ENCODE measurements at places on chromosomes 2 and 18.

DNA sequence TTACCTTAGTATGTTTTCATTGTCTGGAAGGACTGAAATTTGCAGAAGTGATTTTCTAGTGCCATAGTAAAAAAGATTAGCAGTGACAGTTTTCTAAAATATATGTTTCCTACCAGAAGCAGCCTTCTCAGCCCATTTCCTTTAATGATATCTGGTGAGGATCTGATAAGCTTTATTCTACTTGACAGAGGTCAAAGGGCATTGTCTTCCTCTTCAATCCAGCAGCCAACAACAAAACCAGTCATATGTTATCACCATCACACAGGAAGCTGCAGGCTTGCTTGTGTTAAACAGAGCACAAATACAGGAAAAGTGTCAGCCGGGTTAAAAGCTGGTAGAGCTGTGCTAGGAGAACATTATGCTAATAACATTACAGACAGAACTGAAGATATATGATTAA, 35.6 kb upstream of the ZSWIM2 start:
- DNase-seq = no peak

- DNase-seq = no peak
Measured at GRCh38 chr2:63434024-63435001, 154.0 kb downstream of the WDPCP start.

- peak; percentile 56 for DNase-seq
Measured at GRCh38 chr2:224162122-224162521, 123.0 kb upstream of the SERPINE2 start.

GRCh38 chr2:174997110-174997509, 8.1 kb downstream of the CHN1 start:
- no peak for DNase-seq

GRCh38 chr2:179071810-179072355, 21.9 kb upstream of the CCDC141 start:
- DNase-seq = no peak

GRCh38 chr18:49524349-49524748, 37.3 kb upstream of the C18orf32 start:
- DNase-seq = no peak

GRCh38 chr2:68250196-68250595, 2.1 kb downstream of the PPP3R1 start:
- DNase-seq = no peak

- no peak for DNase-seq
Measured at GRCh38 chr2:119433636-119434327, 2.1 kb downstream of the TMEM37 start.

DNA sequence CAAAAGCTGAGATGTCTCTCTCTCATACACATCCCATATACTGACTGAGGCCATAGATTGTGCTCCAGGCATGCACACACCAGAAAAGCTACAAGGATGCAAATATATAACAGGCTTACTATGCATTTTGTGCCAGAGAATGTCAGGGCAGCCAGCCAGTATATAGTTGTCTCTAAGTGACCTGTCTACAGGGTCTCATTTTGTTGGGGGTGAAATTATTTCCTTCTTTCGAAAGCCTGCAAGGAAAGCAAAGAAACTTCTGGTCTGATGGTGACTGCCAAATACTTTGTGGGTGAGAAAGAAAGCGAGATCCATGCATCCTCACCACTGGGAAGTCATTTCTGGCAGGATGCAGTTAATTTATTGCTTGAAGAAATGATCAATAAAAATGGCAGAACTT, 70.2 kb downstream of the CDCA7 start:
- DNase-seq = no peak

DNA sequence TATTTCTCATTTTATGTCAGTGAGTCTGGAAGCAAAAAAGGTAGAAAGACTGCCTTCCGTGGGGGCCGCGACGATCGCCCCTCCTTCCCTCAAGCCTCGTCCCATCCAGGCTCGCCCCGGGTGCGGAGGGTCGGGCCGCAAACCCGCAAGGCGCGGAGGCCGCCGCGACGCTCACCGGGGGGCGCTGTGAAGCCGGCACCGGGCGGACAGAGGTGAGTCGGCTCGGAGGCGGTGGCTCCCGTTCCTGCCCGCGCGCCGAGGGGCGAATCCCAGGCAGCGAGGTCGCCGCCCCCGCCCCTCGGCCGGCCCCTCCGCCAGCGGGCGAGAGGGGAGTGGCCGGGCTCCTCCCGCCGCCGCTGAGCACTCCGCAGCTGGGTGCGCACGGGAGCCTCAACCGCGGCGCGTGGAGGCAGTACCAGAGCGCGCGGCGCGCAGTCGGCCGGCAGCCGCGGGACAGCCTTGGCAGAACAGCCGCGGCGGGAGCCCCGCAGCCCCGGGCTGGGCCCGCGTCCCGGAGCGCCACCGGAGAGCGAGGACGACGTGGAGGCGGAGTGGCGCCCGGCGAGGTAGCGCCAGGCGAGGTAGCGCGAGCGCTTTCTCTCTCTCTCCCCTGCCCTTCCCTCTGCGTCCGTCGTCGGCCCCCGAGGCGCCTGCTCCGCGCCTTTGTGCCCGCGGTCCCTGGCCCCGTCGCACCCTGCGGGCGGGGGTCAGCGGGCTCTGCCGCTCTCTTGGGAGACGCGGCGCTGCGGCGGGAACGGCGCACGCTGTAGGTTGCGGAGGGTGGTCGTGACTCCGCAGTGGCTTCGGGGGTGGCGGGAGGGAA, at the start of gene MYO1B:
TSS of gene MYO1B (plus strand) at position 359 of the 823 bp plus-strand sequence. CDS start 31,492 bp downstream, outside the sequence.
- peak; percentile 88 for DNase-seq

DNA sequence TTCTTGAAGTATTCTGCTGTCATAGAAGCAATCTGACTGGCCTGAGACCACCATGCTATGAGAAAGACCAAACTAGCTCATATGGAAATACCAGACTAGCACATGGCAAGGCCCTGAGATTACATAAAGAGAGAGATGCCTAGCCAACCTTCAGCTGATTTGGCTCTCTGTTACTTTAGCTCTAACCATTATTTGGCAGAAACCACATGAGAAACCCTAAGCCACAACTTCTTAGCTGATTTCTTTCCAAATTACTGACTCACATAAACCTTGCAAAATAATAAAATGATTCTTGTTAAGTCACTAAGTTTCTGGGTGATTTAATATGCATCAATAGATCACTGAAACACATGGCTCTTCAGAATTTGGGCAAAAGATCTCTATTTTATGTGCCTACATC, 295.0 kb upstream of the ZNF521 start:
- no peak for DNase-seq

- DNase-seq = peak; percentile 58
Measured at GRCh38 chr2:164913640-164914350, 41.5 kb downstream of the SLC38A11 start.

DNA sequence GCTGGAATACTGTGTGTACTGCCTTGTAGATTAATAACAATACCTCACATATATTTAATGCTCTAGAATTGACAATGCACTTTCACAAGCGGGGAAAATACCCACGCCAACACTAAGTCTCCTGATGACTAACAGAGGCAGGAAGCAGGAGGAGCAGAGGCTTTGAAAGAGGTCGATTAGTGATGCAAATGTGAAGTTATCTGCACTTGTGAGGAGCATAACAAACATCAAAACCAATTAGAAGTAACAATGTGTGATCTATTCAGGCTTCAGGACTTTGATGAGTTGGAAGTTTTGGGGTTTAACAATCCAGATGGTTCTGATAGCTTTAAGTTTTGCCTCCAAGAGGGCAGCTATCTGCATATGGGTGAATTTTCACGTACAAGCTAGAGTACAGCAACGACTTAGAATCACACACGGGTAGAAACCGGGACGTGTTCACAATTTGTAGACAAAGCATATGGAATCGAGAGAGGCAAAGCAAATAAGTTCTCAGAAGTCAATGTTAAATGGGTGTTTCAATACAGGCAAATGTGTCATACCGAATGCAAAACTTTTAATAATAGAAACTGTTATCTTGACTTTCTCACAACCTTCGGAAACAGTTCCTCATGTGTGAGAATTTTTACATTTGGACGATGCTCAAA, 114.5 kb downstream of the METTL8 start:
- peak; percentile 14 for DNase-seq

GRCh38 chr2:45643543-45644542, 7.6 kb upstream of the PRKCE start:
- DNase-seq = peak; percentile 62

- DNase-seq = peak; percentile 31
Measured at GRCh38 chr2:159797543-159798375, at the start of gene CD302. TSS of gene CD302 (minus strand) at chr2:159798208. CDS start at chr2:159798198, 10 bp downstream.

DNA sequence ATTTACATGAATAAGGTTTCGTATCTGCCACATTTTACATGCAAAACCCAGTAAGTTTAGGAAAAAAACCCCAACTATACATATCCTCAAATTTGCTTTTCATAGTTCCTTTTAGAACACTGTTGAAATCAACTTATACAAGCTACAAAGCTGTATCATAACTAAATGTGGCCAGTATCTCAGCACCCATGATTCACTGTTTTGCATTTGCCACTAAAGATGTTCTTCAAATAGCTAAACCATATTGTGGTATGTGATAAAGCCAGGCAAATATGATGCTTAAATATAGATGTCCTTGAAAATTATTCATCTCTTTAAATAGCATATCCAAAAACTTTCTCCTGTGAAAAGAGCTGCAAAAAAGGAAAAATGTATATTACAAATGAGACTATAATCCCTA, 29.9 kb downstream of the ROCK2 start:
- no peak for DNase-seq

- DNase-seq = peak; percentile 63
Measured at GRCh38 chr18:75531212-75531850, 103.8 kb upstream of the SMIM21 start.

DNA sequence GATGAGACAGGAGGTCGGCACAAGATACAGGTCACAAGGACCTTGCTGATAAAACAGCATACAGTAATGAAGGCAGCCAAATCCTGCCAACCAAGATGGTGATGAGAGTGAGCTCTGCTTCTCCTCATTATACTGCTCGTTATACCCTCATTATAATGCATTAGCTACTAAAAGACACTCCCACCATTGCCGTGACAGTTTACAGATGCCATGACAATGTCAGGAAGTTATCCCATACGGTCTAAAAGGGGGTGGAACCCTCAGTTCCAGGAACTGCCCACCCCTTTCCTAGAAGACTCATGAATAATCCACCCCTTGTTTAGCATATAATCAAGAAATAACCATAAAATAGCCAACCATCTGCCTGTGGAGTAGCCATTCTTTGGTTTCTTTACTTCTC, 224.2 kb downstream of the RBM43 start:
- no peak for DNase-seq

GRCh38 chr2:197152451-197153228, 157.9 kb downstream of the ANKRD44 start:
- DNase-seq = no peak

GRCh38 chr2:176685908-176686307, 416.7 kb downstream of the MTX2 start:
- no peak for DNase-seq

Measured in kidney tubule cell (primary cell).